Bronchial smooth muscle cell (primary cell): ENCODE measurements at places on chromosomes 16 and 17. TPM values are rescaled to one million over a fixed set of nuclear protein-coding genes. Genes with fewer than 3 reads are reported as not detected.

The EXOC3L1 gene
- 0.16 and 0.34 TPM in 2 replicates for total RNA-seq

The CDK5R1 gene
- 0.32 and 0.43 TPM in 2 replicates for total RNA-seq

The DEXI gene
- 43.3 and 59.4 TPM in 2 replicates for total RNA-seq

The GPR179 gene
- total RNA-seq, result 0.09 TPM in 1 of 2 replicates, not detected in the other

The TMC8 gene
- not detected in 2 replicates for total RNA-seq

The DUSP14 gene
- 28.7 and 44.3 TPM in 2 replicates for total RNA-seq

The KRTAP2-2 gene
- not detected in 2 replicates for total RNA-seq

The DPEP3 gene
- total RNA-seq, result not detected in 2 replicates

The SPAG5 gene
- 2.6 and 7.1 TPM in 2 replicates for total RNA-seq

The TBC1D28 gene
- not detected in 2 replicates for total RNA-seq

The SLC13A2 gene
- total RNA-seq, result not detected in 2 replicates

The SCARF1 gene
- total RNA-seq, result 0.86 and 1.3 TPM in 2 replicates

The CDRT15 gene
- total RNA-seq, result not detected in 2 replicates

The C17orf113 gene
- 0.32 and 0.34 TPM in 2 replicates for total RNA-seq

The ARRB2 gene
- 2.4 and 2.5 TPM in 2 replicates for total RNA-seq

The TNFRSF13B gene
- total RNA-seq, result 0.09 TPM in 1 of 2 replicates, not detected in the other

The ANKFN1 gene
- total RNA-seq, result not detected in 2 replicates

The SPATA32 gene
- not detected in 2 replicates for total RNA-seq

The SGCA gene
- 0.26 and 0.47 TPM in 2 replicates for total RNA-seq

The TUBG2 gene
- total RNA-seq, result 7.8 and 8.8 TPM in 2 replicates

The MEOX1 gene
- 0.16 TPM in 1 of 2 replicates, not detected in the other for total RNA-seq
